Effector memory CD8-positive, alpha-beta T cell (primary cell): ENCODE measurements at places on chromosomes 1 and 21.

DNA sequence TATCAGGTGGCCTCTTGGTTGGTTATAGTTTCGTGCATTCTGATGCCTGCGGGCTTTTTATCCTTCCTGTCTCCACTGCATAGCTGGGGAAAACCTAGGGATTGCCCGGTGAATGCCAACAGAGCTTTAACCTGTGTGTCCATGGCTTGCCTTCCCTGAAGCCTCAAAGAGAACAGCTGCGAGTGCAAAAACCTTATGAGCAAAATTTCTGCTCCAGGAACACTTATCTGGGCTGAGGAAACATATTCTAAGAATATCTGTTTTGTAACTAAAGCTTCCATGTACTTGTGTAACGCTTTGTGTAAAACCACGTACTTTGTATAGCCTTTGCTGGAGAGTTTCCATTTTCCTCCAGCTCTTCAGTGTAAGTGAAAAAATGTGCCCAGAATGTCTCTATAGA lies 7.2 kb downstream of the CNST start:
- no peak for DNase-seq

GRCh38 chr1:240827786-240828185 lies 215.8 kb upstream of the GREM2 start:
- DNase-seq = no peak

- DNase-seq = no peak
Observed at GRCh38 chr21:30769724-30770431, 14.7 kb upstream of the KRTAP21-1 start.

DNA sequence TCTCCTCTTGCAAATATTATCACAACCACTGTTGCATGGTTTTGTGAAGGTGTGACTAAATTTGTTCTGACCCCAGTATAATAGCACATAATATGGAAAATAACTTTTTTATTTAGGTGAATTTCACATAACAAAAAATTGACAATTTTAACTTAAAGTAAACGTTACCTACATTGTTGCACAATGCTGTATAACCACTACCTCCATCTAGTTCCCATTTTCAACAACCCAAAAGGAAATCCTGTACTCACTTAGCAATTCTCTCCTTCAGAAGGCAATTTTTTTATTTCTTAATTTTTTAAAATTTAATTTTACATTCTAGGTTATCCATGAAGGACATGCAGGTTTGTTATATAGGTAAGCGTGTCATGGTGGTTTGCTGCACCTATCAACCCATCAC lies 95.2 kb downstream of the KCNJ6 start:
- DNase-seq = no peak

DNA sequence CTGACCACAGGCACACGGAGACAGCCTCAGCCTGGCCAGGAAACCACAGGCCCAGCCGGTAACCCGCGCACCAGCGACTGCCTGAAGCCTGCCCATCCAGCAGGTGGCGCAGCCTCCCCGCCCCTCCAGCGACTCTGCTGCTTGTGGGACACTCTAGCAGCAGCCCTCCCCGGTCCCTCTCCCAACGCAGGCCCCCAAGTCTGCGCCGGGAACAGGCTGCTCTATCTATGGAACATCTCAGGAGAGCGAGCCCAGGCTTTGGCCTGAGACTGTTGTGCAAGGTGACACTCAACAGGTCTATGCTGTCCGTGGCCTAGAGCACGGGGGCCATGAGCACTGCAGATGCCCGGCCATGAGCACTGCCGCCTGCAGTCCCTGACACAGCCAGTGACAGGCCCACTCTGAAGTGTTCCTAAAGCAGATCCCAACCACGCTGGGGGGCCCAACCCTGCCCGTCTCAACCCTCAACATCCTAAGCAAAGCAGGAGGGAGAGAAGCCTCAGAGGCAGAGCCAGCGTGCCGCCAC lies 28.4 kb downstream of the WDR4 start:
- peak; percentile 27 for DNase-seq

DNA sequence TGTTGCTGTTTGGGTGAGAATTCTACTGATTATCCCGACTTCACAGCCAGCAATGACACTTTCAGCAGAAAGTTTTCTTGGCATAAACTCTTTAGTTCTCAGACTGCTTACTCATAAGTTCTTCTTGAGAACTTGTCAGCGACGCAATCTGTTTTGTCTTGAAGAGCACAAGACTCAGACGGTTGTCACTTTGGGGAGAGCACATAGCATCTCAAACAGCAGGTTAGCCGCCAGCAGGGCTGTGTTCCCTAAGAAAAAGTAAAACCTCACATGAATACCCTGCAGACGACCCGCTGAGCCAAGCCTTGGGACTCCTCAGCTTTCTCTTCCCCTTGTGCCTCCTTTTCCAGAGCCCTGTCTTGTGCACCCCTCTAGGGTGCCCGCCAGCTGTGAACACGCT lies 11.4 kb downstream of the AGMAT start:
- DNase-seq = no peak

GRCh38 chr1:29633771-29634170 lies 397.4 kb downstream of the PTPRU start:
- no peak for DNase-seq

DNA sequence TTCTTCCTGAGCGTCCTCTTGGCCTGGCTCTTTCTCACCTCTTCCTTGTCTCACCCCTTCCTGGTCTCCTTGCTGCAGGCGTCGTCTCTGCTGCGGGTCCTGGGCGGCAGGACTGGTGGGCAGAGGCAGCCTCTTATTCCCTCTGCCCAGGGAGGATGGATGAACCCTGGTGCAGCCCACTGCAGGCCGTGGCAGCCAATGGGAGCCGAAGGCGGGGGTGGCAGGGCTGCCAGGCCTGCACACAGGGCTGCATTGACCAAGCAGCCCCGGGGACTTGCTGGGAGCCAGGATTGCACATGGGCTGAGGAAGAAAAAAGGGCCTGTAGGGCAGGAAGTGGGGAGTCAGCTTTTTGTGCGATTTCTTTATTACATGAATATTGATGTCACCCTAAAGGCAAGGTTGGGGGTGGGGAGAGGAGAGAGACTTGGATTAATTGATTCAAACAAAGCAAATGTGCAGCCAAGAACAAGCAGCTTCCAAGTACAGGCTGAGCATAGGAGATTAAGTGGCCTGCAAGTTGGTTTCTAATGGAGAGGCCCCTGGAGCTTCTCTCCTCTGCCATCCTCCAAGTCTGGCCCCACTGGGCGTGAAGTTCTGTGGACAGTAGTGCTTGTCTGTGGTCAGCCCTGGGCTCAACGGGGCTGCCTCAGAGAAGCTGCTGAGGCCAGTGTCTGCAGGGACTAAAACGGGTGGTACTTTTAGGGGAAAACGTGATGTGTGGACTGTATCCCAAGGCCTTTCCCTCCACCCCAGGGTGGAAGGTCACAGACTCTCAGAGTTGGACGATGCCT lies at the start of gene S100B:
S100B (minus strand) TSS at position 108 of the 792 bp plus-strand sequence. CDS start 2,667 bp downstream, outside the sequence.
- DNase-seq = no peak

GRCh38 chr1:226978432-226979114 lies 38.5 kb downstream of the COQ8A start:
- no peak for DNase-seq

- DNase-seq = no peak
Observed at GRCh38 chr1:194866153-194866552, 1679.7 kb upstream of the B3GALT2 start.

- DNase-seq = no peak
Observed at GRCh38 chr1:196400478-196401451, 207.5 kb downstream of the KCNT2 start.

DNA sequence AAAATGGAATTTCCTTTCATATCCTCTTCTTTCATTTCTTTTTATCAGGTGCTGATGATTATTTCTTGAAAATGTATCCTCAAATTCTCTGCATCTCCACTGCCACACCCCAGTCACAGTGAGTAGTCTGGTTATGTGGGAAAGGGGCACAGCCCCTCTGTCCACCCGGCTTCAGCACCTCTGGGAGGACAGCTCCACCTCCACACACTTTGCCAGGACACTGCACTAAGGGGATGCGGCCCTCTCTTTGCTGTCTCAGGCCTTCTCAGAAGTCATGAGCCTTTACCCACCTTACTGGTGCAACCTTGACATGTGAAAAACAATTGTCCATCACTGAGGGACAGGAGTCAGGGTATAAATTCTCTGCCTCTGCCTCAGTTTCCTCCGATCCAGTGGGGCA lies 433.1 kb downstream of the PCP4 start:
- no peak for DNase-seq

- no peak for DNase-seq
Observed at GRCh38 chr21:42195378-42196031, 23.4 kb upstream of the ABCG1 start.

DNA sequence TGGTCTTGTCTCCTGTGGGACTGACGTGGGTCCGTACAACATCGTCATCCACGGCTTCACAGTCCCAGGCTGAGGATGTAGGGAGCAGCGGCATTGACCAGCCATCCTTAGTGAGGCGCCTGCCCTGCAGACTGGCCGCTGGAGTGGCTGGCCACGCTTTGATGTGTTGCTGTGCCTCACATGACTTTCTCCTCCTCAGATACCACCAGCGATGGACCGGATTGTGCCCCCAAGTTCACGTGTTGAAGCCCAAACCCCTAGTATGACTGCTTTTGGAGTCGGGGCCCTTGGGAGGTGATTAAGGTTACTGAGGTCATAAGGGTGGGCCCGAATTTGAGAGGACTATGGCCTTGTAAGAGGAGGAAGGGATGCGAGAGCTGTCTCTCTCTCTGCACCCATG lies 122.5 kb downstream of the PCBP3 start:
- DNase-seq = no peak

GRCh38 chr1:208910161-208910560 lies 666.0 kb upstream of the PLXNA2 start:
- DNase-seq = no peak

DNA sequence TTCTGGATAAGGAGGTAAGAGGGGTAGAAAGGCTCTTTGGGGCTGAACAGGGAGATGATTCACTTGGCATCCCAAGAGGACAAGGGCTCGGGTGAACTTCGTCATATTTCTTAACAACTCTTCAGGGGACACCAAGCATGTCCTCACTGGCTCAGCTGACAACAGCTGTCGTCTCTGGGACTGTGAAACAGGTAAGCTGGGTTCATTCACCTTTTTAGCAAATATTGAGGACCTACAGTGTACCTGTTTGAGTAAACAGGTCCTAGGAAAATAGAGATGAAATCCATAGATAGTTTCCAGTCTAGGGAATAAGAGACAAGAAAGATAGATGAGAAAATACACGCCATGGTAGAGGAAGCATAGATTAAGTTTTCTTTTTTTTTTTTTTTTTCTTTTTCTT lies 2.1 kb downstream of the EIF3I start:
- DNase-seq = no peak

DNA sequence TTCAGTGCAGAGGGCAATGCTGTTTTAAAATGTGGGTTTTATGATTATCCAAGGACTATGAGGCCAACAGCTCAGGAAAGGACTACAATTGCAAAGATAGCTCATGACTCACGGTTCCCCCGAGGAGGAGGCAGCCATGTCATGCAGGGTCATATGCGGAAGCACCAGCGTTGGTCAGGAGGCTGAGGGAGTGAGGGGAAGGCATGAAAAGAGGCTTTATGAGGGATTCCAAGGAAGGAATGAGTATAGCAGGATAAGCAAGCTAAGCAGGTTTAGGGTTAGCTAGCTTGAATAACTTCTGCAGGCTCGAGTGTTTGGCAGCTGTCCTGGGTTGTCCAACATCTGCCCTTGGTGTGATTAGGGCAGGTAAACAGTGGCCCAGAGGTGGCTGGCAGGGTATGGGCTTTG lies 495.1 kb downstream of the SETD4 start:
- no peak for DNase-seq

- DNase-seq = no peak
Observed at GRCh38 chr1:114779722-114780121, 763 bp downstream of the SIKE1 start.

DNA sequence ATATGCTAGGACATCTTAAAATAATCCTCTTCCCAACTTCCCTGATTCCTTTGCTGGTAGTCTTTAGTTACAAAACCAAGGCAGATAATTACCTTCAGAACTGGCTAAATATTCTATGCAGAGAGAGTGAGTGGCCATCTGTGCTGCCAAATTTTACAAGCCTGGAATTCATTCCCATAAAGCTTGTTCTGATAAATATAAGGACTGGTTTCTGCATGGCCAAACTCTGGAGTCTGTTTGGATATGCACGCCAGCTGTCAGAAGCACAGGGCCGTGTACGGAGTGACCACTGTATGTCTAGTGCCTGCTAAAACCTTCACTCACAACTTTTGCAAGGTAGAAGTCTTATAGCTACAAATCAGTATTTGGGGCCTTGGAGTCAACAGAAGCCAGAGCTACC lies 66.5 kb upstream of the RAVER2 start:
- no peak for DNase-seq

DNA sequence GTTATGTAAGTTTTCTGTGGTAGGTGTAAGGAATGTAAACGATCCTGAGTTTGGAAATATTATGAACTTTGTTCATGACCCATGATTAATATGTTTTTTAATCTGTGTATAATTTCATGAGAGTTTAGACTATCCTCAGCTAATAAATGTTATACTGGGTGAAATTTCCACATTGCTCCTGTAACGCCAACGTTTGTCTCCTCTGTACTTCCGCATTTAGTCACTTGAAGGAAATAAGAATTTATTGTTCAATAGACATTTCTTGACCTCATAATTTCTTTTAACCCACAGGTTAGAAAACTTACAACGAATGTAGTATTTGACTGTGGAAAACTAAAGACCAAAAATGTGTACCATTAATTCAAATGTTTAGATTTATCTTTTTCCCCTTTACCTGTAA lies 876 bp downstream of the KCNJ15 start:
- no peak for DNase-seq

- no peak for DNase-seq
Observed at GRCh38 chr1:210706246-210706645, 377.5 kb downstream of the HHAT start.

DNA sequence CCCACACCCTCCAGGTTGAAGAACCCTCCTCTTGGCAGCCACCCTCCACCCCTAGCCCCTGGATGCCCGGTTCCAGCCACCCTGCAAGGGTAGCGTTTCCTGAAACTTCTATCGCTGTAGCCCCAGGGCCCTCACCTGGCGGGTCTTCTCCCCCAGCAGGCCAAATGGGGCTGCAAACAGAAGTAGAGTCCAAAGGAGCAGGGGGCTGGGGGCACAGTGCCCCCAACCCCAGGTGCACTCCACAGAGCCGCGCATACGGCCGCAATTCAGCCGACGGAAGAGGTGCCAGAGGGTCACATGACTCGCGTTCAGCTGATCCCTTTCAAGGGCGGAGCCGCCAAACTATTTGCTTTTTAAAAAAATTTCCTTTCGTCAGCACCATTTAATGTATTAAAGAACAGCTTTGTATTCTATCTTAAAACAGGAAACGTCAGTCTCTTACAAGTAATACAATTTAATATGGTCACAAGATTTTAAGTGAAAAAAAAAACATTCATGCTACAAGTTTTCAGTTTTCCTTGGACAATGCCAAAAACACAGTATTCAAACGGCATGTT lies at the start of gene GLMP:
GLMP (minus strand) TSS at position 289 of the 557 bp plus-strand sequence; CDS start at position 255, 34 bp downstream.
- peak; percentile 31 for DNase-seq

GRCh38 chr21:20424943-20425342 lies 573.3 kb upstream of the NCAM2 start:
- DNase-seq = no peak

GRCh38 chr1:12370333-12370975 lies 140.6 kb downstream of the VPS13D start:
- no peak for DNase-seq

DNA sequence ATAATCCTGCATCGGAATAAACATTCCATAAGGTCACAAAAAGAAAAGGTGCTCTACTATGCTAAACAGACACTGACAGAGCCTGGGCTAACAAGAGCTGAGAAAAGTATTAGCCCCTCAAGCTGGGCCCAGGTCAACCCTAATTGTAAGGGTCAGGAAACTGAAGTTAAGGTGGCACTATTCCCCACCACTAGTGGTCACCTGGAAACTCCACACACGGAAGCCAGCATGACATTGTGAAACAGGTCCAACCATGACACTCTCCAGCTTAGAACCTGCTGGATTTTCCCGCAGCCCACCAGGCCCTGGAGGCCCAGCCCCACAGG lies 1.2 kb downstream of the PTTG1IP start:
- DNase-seq = no peak

- no peak for DNase-seq
Observed at GRCh38 chr1:226529891-226530290, 18.7 kb upstream of the STUM start.
